ENCODE measurements at places on chromosomes 16 and 17.

DNA sequence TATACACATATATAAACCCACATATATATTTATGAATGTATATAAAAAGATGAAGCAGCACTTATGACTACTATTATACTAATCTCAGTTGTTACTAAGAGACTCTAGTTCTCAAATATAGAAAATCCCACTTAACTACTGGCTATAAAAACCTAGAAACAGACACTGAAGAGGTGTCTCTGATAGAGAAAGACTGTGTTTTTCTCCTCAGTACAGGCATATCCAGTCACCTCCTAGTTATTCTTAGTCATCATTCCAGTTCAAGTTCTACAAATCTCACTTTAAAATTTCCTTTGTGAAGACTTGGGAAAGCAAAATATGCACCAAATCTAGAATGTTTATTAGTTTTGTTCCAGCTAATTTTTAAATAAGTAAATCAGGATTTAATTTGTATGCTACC is 93.9 kb downstream of the STH start:
- no peak for DNase-seq

- DNase-seq, result no peak
These were observed 5.4 kb upstream of the KRT12 start for GRCh38 chr17:40872416-40872815.

- DNase-seq, result peak; percentile 60
These were observed 12.4 kb downstream of the ZG16B start for GRCh38 chr16:2842340-2843000.

DNA sequence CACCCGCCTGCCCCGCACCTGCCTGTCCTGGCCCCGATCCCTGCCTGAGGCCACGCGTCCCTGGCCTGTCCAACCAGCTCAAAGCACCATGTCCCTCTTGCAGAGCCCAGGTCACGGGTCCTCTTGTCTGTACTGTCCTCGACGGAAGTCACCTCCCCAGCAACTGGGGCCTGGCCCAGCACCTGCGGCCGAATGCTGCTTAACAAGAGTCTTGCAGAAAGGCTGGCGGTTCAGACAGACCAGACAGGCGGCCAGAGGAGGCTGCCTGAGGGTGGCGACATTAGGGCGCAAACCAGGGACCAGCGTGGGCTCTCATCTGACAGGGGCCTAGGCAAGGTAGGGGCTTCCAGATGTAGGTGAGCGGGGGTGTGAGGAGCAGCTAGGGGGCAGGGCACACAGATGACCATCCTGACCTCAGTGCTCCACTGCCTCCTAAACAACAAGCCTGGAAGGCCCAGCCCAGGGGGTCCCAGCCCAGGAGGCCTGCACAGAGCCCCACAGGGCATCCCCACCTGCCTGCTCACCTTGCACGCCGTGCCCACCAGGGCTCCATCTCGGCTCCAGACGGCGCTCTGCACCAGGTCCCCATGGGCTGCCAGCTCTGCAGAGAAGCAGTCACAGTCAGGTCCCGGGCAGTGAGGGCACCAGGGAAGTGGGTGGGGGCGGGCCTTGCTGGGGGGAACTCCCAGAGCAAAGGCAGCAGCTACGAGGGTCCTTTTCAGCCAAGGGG is 11.3 kb downstream of the CORO7 start:
- DNase-seq, result no peak

- DNase-seq, result no peak
These were observed 43.0 kb downstream of the MYO18A start for GRCh38 chr17:29136998-29137730.

GRCh38 chr17:82240506-82241182 is 11.8 kb downstream of the SLC16A3 start:
- DNase-seq, result no peak

DNA sequence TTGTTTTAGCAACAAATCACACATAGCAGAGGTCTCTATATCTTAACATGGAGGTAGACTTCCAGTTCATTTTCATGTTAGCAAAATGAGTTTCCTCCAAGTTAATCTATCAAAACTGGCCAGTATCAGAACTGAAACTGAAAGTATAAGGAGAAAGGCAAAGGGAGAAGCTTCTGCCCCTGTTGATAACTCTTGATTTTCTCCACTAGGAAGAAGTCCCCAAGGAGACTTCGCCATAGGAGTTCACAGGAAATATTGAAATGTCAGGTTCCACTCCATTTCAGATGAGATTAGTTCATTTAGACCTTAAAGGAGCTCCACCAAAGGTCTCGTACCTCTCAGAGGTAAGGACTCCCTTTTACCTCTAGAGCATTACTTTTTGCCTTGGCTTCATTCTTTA is 1.2 kb upstream of the OGFOD3 start:
- no peak for DNase-seq

DNA sequence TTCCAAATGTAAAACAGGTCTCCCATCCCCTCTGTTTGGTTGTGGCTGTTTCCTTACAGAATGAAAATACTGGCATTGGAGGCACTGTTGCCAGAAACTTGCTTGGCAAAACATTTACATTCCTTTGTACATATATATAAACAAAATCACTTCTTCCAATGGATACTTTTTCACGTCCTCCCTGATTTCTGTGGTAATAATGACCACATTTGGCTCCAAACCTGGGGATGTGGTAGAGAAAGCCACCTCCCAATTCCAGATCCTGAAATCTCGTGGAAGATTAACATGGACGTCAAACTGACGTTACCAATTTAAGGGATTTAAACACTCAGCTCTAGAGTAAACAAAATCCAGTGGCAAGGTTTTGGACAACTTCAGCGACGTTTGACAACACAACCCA is 370.8 kb upstream of the ZFHX3 start:
- DNase-seq, result no peak

- no peak for DNase-seq
These were observed 8.5 kb downstream of the KRT37 start for GRCh38 chr17:41415833-41416335.

DNA sequence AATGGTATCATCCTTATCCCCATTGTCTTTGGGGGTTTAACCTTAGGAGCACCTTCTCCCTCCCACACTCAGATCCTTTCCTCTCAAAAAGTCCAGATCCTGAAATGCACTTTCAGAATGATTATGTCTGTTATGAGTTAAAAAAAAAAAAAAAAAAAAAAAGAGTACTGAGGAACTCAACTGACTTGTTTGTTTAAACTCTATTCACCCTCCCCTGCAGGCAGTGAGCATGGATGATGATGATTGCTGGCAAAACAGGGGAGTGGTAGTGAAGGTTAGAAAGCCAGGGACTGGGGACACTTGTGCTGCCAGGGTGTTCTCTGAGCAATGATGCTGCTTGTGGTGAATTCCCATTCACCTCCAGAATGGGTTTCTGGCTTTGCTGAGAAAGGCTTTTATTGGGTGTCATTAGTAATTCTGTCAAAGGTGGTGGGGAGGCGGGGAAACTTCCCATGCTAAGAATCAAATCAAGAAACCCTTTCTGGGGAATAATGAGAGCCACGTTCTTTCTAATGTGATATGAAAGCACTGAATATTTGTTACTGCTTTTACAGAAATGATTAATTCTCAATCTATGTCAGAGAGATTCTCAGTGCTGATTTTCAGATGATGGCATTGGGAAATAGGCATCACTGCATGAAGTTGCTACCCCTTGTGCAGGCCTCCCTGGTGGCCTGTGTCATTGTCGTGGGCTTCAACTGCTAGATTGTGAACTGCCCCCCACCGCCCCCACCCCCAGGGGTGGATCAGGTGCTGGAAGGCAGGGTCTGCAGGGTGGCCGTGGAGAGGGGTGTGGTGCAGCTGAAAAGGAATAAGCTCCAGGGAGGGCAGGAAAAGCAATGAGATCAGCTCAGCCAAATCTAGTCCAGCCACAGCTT is 14.1 kb downstream of the CCL4 start:
- DNase-seq, result no peak

- DNase-seq, result peak; percentile 28
These were observed 3.3 kb downstream of the COL1A1 start for GRCh38 chr17:50198026-50198669.

GRCh38 chr16:1318268-1318545 is 8.8 kb downstream of the UBE2I start:
- no peak for DNase-seq

GRCh38 chr17:77735081-77735565 is 223.4 kb upstream of the TNRC6C start:
- no peak for DNase-seq

DNA sequence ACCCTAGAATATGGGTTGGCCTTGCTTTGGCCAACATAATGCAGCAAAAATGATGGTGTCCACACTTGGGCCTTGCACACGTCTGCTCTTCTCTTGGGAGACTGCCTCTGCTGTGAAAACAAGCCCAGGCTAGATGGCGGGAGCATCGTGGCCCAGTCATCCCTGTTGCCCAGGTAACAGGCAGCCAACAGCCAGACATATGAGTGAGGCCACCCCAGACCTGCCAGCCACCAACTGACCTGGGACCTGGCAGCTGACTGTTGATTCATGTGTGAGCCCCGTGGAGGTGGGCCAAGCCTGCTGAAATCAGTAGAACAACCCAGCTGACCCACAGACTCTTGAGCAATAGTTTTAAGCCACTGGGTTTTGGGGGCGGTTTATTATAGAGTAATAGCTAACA is 39.4 kb upstream of the CDH3 start:
- no peak for DNase-seq

DNA sequence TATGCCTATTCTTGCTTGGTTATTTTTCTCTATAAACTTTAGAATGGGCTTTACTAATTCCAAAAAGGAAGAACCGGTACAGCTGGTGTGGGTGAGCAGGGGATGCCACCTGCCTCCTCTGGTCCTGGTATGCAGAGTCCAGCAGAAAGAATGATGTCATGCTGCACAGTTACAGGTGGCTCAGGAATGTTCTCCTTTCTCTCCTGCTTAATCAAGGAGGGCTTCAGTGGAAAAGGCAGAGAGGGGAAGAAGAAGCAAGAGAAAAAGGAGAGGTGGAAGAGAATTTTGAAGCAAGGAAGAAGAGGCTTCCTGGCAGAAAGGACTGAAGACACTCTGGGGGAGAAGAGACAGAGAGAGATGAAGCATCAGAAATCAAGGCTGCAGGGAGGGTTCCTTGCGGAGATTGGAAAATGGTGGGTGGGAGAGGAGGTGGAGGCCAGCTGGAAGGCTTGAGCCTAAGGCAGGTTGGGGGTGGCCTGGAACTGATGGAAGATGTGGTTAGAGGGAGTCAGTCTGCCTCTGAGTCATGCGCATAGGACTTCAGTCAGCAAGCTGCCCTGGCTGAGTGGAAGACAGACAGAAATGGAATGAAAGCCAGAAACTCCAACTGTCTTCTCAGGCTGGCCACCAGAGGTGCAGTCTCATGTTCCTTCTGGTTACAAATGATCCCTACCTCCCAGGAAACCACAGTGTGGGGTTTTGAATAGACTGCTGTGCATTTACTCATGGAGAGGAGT is 64.6 kb upstream of the CRHR1 start:
- DNase-seq, result no peak

DNA sequence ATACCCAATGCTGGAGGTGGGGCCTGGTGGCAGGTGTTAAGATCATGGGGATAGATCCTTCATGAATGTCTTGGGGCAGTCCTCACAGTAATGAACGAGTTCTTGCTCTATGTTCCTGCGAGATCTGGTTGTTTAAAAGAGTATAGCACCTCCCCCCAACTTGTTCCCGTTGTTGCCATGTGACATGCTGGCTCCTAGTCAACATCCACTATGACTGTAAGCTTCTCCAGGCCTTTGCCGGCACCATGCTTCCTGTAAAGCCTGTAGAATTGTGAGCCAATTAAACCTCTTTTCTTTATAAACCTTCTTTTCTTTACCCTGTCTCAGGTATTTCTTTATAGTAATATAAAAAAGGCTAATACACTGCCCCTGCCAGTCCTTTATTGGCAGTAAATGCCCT is 33.3 kb downstream of the RANBP10 start:
- no peak for DNase-seq

DNA sequence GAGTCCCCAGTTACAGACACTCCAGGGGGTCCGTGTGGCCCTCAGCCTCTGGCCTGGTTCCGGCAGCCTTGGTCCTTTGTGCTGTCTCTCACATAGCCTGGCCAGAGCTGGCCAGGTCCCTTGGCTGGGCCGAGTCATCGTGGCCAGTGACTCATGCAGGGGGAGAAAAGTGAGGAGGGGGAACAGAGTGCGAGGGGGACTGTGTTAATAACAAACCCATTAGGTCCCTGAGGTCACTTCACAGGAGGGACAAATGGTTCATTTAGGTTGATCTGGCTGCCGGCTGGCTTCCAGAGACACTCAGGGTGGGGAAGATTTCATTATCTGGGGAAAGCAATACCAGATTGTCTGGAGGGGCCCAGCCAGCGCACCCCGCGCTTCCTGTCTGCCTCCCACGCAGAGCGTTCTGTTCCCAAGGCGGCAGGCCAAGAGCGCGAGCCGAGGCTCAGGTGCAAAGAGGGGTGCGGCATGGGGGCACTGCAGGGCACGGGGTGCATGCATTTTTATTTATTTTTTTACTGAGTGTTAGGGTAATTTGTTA is 223.1 kb downstream of the SEC14L1 start:
- DNase-seq, result no peak

DNA sequence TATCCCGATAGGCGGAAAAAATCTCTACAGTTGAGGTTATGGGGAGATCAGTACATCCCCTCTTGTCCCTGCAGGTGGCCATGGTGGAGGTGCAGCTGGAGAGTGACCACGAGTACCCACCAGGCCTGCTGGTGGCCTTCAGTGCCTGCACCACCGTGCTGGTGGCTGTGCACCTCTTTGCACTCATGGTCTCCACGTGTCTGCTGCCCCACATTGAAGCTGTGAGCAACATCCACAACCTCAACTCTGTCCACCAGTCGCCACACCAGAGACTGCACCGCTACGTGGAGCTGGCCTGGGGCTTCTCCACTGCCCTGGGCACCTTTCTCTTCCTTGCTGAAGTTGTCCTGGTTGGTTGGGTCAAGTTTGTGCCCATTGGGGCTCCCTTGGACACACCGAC is 4.2 kb downstream of the ORAI3 start:
- DNase-seq, result no peak

DNA sequence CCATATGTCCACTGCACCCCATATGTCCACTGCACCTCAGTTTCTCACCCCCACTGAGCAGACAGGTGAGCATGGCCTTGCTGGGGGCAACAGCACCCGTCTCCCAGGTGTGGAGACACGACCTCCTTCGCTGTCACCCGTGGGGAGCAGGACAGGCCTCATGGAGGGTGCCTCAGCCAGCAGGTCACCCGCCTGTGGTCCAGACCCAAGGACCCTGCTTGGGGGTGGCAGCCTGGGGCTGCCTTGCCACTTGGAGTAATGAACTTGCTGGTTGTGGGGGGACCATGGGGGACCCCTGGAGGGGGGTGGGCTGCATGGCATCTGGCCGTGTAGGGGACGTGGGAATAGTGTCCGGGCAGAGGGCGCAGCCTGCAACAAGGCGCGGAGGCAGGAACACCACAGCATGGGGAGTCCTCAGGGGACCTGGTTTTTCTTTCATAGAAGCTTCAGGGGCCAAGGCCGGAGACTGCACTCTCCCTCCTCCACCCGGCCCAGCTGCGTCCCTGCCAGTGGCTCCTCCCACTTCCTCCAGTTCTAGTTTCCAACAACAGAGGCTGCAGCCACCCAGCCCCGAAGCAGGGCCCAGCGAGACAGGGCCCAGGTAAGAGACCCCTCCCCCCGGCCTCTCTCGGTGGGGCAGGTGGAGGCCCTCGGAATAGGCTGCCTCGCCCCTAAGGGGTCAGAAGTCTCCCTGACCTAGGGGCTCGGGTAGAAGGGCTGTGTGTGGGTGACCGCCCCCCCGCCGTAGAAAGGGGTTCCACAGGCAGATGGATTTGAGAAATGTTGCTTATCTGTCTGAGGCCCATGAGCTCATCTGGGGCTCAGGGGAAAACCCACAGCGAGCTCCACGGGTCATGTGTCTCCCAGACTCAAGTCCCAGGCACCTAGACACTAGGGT is at the start of gene NHLRC4:
Gene NHLRC4 (plus strand): TSS at position 531 of the 898 bp plus-strand sequence. CDS start 1,043 bp downstream, outside the sequence.
- no peak for DNase-seq

- no peak for DNase-seq
These were observed 4.5 kb upstream of the SNX20 start for GRCh38 chr16:50685462-50686063.

- no peak for DNase-seq
These were observed 9.1 kb downstream of the NUDT16L1 start for GRCh38 chr16:4702466-4702808.

Data from central memory CD8-positive, alpha-beta T cell (primary cell).